ENCODE measurements at places on chromosomes 7 and 10.

DNA sequence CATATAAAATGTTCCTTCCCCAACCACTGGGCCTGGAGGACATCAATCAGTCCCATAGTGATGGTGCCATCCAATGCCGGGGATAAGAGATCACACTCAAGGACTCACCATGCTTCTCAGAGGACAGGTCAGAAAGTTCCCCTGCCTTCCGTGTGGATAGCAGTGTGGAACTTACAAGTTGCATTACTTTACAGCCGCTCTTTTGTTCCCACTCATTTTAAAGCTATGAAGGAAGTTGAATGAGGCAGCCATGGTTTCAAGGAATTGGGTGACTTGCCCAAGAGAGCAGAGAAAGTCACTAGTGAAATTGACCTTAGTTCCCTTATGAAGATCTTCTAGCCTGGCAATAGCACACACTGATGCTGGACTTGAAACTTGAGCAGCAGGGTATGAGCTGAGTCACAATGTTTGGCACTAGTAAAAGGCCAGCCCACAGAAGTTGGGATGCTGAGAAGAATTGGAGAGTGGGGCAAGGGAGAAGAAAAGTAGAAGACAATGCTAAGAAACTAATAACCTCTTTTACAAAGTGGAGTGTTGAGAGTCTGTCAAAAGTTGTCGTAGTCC, 78.7 kb downstream of the CXCL12 start:
- no peak for DNase-seq

GRCh38 chr7:24974026-24974832, 5.7 kb downstream of the OSBPL3 start:
- DNase-seq = no peak

DNA sequence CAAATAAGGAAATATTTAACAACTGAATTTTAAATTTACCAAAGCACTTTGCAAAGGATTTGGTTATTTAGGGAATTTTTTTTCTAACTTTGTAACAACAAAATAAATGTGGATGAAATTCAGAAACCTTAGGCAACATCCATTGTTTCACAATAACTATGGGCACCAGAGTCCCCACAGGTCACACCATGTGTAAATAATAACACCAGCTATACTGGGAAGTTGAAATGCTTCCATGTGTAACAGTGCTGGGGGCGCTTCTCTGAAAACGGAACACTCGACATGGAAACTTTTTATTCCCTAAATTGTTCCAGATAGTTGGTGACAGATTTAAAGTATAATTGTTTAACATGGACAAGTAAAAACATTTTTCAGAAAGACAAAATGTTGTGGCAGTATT, 818.6 kb downstream of the TNS3 start:
- no peak for DNase-seq

DNA sequence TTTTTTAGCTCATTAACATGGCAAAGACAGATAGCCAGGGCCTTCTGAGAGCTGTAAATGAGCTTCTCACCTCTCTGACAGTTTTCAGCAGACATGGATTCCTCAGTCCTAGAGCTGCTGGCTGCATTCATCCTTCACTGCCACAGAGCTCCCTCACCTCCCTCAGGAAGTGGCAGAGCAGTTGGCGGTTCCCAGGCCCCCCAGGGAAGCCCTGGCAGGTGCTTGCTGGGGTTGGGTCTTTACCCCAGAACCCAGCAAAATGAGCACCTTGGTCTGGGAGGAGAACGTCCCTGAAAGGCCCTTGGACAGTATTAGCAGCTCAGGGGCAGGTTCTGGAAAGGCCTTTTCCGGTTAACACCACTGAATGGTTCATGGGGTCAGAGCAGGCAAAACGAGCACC, 288.0 kb downstream of the PTPRN2 start:
- DNase-seq = no peak

DNA sequence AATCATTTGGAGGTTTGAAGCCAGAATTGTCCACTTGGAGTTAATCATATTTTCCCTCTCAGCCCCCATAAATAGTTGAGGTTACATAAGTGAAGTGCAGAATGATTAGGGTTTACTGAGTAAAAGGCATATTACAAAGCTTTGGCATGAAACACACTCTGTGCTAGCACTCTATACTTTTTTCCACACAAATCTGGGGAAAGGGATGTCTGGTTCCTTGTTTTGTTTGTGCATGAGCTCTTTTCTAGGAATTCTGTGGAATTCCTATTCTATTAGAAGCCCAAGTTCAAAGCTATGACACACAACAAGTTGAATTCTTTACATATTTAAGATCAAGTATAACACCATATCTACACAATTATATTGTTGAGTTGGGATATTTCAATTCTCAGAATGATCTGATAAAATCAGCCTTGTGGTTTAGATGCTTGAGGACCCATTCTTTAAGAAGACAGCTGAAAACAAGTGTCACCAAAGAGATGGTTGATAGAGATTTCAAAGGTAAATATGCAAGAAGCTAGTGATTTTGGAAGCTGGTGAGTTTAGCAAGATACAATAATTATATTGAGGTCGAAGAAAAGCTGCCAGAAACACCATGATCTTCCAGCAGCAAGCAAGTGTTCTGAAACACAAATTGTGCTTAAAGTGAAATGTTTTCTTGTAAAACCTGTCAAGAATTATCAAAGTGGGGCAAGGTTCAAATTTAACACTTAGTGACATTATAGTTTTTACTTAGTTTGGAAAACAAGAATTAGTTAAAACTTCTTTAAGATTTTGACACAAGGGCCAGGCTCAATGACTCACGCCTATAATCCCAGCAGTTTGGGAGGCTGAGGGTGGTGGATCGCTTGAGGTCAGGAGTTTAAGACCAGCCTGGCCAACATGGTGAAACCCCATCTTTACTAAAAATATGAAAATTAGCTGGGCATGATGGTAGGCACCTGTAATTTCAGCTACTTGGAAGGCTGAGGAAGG, 122.6 kb downstream of the INHBA start:
- DNase-seq = no peak

DNA sequence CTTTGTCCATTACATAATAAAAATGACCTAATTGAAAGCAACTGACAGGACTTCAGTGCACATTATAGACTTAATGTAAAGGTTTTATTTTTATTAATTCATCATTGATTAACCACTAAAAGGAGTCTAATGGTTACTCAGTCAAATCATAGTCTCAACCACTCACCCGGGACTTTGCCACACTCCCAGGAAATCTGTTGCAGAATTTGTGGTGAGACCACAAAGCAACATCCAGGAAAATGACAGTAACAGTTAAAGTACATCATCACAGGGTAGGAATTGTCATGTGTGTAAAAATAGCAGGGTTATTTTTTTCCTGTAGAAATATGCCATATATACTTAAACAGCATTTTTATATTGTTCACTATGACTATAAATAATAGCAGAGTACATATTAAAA, 6.3 kb upstream of the HGF start:
- no peak for DNase-seq

DNA sequence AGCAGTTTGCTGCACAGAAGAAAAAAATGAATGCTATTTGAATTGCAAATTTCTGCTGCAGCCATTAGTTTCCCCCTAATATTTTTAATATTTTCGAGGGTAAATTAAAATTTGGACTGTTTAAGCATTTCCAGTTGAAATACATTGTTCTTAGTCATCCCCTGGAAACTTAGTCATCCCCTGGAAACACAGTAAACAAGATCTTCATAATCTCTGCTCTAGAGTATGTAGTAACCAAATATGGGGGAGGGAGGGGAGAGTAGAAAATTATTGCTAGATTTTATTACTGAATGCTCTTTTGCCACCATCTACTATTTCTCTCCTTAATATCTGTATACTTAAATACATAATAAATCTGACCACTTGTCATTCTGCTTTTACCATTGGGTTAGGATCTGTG, 1053.3 kb downstream of the SORCS1 start:
- DNase-seq = no peak

DNA sequence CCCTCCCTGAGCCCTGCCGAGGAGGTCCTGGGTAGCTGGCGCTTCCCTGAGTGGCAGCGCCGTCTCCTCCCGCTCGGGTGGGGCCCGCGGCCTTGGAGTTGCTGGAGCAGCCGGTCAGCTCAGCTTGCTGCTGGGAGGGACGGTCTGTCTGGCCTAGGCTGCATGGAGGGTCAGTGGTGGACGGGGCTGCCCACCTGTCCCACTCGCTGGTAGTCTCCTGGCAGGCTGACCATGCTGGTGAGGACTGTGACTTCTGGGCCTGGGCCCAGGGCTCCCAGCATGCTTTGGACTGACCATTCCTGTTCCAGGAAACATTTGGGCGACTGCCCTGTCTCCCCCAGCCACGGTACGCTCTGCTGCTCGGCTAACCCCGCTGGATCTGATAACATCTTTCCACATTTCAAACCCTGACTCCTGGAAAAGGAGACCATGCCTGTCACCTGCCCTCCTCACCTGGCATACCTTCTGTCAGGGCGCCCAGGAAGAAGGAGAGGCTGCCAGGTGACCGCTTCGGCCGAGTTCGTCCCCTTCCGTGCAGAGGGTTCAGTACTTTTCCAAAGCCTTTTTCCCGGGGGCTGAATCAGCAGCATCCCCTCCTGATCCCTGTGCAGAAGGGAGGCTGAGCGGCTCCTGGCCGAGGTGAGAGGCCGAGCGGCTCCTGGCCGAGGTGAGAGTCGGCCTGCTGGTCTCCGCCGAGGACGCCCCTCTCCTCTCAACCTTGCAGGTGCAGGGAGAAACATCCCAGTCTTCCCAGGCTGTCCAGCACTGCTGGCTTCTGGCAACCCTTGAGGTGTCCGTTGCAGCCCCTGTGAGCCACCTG, 43.4 kb downstream of the FAM20C start:
- no peak for DNase-seq

DNA sequence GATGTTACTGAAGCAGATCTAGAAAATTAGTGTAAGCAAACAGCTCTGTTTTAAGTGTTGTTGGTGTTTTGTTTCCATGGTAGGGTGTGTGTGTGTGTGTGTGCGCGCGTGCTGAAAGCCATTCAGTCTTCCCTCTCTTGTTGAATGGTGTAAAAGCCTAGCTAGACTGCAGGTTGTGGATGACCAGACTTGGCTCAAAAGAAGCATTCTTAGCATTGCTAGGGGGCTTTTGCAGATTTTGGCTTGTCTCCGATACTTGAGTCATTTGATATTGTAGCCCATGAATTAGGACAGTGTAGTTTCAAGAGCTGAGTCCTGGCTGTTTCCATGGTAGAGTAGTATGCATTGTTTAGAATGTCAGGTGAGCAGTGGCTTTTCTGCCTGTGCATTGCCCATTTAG, 99.1 kb downstream of the SND1 start:
- no peak for DNase-seq

DNA sequence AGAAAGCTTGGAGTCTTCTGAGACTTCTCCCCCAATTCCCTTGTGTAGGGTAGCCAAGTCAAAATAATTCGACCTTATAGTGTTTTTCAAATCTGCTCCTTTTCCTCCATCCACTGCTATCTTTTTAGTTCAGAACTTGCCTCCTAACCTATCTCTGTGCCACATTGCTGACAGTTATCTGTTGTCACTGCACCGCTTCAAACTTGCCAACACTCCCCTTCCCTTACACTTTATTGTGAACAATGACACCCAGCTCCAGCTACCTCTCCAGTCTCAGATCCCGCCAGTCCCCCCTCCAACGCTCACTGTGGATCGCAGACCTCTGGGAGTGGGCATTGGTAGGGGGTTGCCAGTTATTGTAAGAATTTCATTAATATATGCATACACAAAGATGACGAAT, 16.3 kb upstream of the HPS1 start:
- no peak for DNase-seq

DNA sequence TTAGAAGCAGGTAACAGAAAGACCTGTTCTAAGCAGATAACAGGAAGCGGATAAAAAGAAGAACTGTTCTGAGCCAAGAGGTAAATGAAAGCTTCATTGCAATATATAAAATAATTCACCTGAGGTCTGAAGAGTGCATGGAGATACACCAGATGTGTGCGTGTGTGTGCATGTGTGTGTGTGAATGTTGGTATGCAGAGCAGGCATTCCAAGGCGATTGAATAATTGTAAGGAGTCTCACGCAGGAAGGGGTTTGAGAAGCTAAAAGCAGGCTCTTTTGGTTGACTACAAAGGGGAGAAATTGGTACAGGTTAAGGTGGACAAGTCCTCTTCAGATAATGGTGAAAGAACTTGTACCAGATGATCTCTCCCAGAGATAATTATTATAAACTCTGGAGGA, 450.6 kb downstream of the DNAJB9 start:
- no peak for DNase-seq

GRCh38 chr10:102691285-102692066, 22.7 kb downstream of the ARL3 start:
- DNase-seq = no peak

DNA sequence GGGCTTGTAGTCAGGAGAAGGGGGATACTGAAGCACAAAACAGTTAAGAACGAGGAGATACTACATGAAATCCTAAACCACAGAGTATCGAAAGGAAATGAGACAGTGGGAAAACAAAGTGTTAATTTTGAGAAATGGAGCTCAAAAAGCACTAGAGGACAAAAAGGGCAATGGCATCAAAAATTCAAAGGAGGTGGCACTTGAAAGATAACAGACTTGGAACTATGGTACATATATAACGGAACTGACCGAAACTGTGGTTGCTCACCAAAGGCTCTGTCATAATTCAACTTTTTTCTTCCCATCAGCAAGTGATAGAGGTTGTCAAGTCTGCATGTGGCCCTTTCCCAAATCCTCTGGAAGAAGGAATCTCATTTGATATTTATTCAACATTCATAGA, 97.0 kb downstream of the CABCOCO1 start:
- DNase-seq = no peak

- no peak for DNase-seq
These were observed 248.8 kb upstream of the NEBL start for GRCh38 chr10:21145751-21146435.

- DNase-seq = no peak
These were observed 93.1 kb downstream of the CARD11 start for GRCh38 chr7:2950578-2950977.

DNA sequence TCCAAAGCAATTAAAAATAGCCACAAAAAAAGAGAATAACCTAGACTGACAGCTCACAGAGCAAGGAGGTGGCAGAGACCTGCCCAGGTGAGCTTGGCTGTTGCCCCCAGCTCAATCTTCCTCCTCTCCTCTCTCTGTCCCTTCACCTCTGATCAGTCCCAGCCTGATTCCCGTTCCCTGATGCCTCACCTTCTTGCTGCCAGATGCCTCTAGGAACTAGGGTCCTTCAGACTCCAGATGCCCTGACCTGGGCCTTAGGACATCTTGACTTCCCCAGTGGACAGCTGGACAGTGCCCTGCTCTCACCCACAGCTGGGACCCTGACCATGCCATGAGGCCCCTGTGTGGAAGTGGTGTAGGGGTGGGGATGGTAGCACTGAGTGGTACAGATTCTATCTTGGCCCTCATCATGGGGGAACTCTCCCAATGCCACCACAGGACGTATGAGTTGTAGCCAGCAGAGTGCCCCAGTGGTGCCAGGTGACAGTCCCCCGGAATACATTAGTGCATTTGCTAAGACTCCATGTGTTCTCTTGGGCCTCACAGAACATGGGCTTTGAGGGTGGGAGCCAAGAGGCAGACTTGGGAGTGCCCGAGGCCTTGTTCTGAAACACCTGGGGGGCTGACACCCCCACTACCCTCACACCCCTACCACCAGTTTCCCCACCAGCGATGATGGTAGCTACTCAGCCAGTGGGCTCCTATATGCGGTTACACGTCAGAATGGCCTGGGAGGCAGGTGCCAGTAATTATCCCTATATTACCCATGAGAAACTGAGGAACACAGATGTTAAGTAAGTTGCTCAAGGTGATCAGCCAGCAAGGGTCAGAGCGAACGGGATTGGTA, 2.0 kb downstream of the DEPP1 start:
- no peak for DNase-seq
